NCI-H1048 (cell line): ENCODE measurements at places on chromosomes 1 and 21.

- DNase-seq = no peak
These were observed 2.1 kb downstream of the TEX38 start for GRCh38 chr1:46673749-46674182.

DNA sequence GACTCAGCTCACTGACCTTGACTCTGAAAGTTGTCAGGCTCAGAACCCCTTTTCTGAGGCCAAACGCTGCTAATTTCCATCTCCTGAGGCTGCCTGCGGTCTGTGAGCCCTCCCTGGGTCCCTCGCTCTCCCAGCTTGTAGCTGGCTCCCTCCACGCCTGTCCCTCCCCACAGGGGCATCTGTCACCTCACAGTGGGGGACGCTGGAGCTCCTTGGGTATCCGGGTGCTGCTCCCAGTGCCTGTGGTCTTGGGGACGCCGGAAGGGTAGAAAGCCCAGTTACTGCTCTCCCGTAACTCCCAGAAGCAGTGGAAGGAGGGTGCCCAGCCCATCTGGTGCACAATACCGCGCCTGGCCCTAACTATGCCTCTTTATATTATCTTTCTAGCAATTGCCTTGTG lies 13.0 kb upstream of the MMEL1 start:
- no peak for DNase-seq

GRCh38 chr1:92186081-92186480 lies 31.6 kb upstream of the C1orf146 start:
- no peak for DNase-seq

GRCh38 chr1:199550199-199551065 lies 477.1 kb upstream of the NR5A2 start:
- DNase-seq = no peak

DNA sequence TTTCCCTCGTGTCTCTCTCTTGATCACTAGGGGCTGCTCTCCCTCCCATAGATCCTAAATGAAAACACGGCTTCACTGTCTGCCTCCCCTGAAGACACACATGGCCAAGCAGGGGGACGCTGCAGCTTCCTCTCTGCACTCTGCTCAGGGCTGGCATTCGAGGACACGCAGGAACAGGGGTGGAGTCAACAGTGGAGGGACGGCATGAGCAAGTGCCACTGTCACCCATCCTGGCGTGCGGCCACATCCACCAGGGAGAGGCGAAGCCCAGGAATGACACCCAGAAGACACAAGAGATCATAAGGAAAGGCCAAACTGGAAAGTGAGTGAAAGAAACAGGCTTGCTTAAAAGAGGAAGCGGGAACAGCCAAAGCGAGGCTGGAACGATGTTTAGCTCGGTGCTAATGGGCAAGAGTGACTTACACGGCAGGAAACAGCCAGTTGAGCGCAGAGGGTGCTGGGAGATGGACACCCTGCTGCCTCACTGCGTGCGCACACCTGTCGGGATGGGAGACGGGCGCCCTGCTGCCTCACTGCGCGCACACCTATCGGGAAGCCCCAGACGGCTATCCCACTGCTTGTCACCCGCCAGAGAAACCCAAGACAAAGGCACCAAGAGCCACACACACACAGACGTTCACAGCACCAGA lies 13.6 kb upstream of the C1QTNF12 start:
- no peak for DNase-seq

DNA sequence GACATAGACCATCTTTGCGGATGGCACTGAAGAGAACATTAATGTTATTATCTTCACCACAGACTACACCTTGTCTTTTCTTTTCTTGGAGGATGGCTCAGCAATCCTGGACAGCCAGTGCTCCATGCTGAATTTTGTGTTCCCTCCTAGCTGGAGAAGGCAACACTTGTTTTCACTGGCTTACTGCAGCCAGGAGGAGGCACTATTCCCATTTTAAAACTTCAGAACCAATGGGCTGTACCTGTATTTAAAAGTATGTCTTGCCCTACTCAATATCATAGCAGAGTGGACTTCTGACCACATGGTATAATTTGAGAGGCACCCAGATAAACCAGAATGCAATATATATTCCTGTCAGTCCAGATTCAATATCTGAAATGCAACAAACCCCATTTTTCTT lies 53.3 kb upstream of the POGK start:
- no peak for DNase-seq

- no peak for DNase-seq
These were observed 54.5 kb downstream of the COL6A1 start for GRCh38 chr21:46035809-46036695.

DNA sequence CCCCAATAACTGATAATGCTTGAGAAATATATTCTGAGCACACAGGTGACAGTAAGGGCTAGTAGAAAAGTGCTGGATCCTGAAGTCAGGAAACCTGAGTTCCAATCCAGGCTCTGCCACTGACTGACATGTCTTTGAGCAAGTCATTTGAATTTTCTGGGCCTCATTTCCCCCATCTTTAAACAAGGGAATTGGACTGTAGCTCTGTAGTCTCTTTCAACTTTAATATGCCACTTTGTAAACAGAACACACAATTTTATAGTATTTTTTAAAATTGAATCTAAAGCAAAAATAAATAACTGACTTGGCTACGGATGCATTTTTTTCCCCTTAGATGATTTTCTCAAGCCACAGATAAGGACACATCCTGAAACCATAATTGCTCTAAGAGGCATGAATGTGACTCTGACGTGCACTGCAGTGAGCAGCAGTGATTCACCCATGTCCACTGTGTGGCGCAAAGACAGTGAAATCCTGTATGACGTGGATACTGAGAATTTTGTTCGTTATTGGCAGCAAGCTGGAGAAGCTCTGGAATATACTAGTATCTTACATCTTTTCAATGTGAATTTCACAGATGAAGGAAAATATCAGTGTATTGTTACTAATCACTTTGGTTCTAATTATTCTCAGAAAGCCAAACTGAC lies 37.0 kb downstream of the LRIG2 start:
- DNase-seq = no peak

- DNase-seq = no peak
These were observed 666 bp upstream of the BEND5 start for GRCh38 chr1:48777219-48777895.

DNA sequence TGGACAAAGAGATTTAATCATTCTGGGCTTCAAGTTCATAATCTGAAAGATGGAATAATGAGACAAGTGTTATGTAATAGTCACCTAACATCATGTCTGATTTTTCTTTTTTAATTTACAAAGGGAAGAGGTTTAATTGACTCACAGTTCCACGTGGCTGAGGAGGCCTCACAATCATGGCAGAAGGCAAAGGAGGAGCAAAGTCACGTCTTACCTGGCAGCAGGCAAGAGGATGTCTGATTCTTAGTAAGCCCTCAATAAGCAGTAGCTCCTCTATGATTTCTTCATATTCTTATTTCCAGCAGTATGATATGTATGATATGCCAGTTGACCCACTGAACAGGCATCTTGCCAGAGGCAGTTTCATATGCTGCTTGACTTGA lies 152.7 kb downstream of the S1PR1 start:
- DNase-seq = no peak

- no peak for DNase-seq
These were observed 6.8 kb upstream of the CNIH3 start for GRCh38 chr1:224609333-224609732.

DNA sequence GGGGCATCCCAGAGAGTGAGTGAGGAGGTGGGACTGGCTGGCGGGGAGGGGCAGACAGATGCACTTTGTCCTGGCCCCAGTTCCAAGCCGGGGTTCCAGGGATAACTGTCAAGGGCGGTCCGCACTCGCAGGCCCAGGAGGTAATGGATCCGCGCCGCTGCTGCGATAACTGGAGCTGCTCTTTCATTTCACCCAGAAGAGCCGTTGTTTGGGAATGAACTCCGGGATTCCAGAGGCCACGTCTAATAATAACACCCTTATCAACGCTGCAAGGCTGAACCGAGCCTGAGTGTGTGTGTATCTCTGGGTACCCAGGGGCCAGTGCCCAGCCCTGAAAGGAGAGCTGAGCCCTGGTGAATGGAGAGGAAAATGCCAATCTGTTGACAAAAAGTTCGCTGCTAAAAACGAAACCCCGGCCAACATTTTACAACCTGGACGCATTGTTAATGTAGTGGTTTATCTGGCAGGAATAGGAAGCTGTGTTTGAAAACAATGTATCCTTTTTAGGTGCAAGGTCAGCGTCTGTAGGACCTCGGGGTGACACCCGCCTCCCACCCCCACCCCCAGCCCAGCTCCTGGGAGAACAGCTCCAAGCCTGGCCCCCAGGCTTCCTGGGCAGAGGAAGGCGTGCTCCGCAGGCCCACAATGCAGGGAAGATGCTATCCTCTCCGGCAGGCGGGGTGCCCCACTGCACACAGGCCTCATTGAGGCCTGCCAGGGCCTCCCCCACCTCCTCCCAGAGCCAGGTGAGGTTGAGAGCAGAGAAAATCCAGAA lies 119.7 kb downstream of the PROX1 start:
- no peak for DNase-seq

DNA sequence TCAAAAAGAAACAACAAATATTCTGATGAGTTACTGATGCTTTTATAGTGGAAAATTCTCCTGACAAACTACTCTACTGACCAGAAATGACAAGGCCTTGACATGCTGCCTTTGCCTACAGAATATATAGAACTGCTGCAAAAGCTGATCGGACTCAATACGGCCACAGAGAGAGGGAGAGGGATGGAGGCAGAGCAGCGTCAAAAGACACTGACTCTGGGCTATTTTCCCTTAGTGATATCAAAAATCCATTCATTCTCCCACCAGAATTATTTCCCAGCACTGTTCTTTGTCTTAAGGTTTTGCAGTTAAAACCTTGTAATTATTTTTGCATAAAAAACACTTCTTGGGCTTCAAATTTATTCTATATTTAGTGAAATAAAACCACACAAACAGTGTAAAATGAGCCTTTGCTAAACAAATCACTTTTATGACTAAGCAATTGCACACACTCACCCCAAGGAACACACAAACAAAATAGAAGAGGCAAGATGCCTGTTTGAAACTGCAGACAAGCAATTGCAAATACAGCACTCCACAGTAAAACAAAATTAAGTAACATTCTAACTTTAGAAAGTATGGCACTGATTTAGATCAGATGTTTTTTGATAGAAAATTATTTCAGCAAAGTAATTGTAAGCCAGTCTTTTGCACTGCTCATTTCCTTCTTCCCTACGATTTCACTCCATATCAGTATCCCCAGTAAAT lies 1036.4 kb downstream of the ADGRL2 start:
- no peak for DNase-seq

DNA sequence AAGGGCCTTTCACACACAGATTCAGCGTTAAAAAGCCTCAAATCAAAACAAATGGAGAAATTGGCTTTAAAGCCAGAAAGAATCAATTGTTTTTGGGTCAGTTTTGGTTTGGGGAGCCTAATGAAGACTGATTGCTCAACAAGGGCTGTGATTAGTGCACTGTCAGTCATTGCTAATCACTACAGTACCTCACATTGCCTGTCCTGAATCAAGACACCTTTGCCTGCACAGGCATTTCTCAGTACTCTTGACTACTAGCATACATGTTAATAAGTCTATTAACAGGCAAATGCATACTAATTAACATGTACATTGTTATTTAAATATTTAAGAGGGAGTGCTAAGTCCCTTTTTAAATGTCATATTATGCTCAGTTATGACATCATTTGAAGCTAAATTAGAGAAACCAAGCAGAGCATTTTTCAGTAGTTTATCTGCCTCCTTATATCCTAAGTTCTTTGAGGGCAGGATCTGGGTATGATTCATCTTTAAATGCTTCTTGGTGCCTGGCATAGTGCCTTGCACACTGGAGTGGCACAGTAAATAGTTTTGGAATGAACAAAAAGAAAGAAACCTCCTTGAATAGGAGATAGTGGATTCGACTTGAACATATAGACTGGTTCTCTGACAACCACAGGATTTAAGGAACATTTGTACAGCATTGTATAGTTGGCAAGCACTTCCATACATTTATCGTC lies 25.8 kb upstream of the CCN1 start:
- no peak for DNase-seq
